Epithelial cell of prostate (primary cell): ENCODE measurements at places on chromosomes 7 and 10.

DNA sequence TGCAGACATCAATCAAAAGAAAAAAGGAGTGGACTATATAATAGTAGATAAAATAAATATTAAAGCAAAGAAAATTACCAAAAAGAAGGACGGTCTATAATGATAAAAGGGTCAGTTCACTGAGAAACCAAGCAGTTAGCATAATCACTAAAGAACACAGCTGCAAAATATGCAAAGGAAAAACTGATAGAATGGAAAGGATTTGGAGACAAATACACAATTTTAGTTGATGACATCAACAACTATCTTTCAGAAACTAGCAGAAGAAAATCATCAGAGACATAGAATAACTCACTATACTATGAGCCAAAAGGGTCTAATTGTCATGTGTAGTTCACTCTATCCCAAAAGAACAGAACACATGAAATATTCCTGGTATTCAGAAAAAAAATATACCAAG, 316.4 kb upstream of the IGFBP3 start:
- no peak for DNase-seq

GRCh38 chr10:31701546-31701945, 227.1 kb downstream of the ARHGAP12 start:
- no peak for DNase-seq

GRCh38 chr10:132634241-132634946, 96.8 kb downstream of the INPP5A start:
- no peak for DNase-seq

- no peak for DNase-seq
Observed at GRCh38 chr10:27223964-27224363, 16.6 kb downstream of the ACBD5 start.

DNA sequence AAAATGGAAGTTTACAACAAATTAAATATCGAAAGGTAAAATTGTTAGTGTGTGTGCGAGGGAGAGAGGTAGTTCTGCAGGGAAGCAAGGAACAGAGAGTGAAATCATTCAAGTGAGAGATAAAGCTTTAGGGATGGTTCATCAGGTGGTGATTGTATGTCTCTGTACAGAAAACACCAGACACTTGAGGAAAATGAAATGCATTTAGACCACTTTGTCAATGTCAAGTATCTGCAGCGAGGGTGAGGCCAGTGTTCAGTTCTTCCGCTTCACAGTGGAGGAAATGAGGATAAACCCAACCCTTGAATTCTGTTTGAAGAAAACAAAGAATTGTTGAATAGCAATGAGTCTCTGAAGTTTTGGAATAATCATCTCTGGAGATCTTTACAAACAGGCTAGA, 14.4 kb upstream of the ITGB1 start:
- DNase-seq: no peak

- DNase-seq: peak; percentile 45
Observed at GRCh38 chr7:80521809-80522208, 9.9 kb upstream of the GNAT3 start.

DNA sequence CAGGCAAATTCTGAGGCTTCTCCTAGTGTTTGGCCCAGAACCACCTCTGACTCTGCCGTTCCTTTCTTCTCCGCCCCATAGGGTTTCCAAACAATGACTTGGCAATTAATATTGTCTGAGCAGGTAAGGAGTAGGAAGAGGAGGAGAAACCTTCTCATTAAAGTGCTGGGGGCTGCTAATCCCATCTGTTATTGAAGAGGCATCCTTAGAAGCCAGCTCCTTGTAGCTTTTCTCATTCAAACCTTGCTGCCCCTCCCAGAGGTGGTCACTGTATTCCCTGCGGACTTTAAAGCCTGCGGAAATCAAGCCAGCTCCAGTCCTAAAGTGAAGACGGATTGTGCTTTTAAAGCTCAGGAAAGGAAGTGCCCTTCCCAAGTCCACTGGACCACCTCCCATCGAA, 1.4 kb upstream of the NKX1-2 start:
- DNase-seq: no peak

- DNase-seq: no peak
Observed at GRCh38 chr7:154994996-154995395, 7.9 kb downstream of the PAXIP1 start.

DNA sequence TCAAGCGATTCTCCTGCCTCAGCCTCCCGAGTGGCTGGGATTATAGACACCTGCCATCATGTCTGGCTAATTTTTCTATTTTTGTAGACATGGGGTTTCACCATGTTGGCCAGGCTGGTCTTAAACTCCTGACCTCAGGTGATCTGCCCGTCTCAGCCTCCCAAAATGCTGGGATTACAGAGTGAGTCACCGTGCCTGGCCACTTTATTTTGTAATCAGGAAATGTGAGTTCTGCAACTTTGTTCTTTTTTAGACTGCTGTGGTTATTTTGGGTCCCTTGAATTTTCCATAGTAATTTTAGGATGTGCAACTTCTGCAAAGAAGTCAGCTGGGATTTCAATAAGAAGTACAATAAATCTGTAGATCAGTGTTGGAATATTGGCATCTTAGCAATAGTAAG, 96.8 kb downstream of the CYTH3 start:
- DNase-seq: no peak

GRCh38 chr10:66925896-66926715, at the start of gene LRRTM3:
TSS of gene LRRTM3 (plus strand) at chr10:66926036.
- peak; percentile 18 for DNase-seq

GRCh38 chr10:132655735-132656134, 118.1 kb downstream of the INPP5A start:
- no peak for DNase-seq

DNA sequence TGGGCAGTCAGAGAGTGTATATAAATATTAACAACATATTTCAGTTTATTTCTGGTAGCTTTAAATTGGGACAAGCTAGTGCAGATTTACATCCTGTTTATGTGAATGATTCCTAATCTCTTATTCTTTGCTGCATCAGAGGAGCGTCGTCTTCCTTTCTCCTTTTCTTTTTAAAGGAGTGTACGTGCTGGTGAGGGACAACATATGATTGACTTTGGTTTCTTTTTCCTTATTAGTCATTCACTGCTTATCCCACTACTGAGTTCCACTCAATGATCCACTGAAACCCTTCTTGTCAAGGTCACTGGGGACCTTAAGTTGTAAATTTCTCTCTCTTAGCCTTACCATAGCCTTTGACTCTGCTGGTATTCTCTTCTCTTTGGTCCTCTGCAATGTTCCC, 116.3 kb downstream of the EXOC4 start:
- no peak for DNase-seq

GRCh38 chr7:65938336-65938895, 43.6 kb downstream of the GUSB start:
- DNase-seq: no peak

GRCh38 chr10:69759641-69760040, 42.1 kb upstream of the COL13A1 start:
- no peak for DNase-seq

DNA sequence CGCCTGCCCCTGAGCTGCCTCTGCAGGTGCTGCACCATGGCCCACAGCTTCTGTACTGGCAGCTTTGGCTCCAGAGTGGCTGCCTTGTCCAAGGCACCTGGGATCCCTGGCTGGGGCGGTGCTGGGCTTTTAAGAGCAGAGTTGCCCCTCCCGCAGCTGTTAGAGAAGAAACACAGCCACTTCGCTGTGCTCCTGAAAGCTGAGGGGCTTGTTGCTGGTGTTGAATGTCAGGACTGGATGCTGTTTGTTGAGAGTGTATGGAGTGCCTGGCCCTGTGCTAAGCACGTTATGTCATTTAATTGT, 6.2 kb downstream of the FAM241B start:
- no peak for DNase-seq

- no peak for DNase-seq
Observed at GRCh38 chr10:30708234-30708633, 78.7 kb upstream of the LYZL2 start.

- DNase-seq: no peak
Observed at GRCh38 chr10:4186849-4187540, 402.0 kb upstream of the KLF6 start.

- no peak for DNase-seq
Observed at GRCh38 chr7:104341546-104341945, 13.1 kb downstream of the LHFPL3 start.

DNA sequence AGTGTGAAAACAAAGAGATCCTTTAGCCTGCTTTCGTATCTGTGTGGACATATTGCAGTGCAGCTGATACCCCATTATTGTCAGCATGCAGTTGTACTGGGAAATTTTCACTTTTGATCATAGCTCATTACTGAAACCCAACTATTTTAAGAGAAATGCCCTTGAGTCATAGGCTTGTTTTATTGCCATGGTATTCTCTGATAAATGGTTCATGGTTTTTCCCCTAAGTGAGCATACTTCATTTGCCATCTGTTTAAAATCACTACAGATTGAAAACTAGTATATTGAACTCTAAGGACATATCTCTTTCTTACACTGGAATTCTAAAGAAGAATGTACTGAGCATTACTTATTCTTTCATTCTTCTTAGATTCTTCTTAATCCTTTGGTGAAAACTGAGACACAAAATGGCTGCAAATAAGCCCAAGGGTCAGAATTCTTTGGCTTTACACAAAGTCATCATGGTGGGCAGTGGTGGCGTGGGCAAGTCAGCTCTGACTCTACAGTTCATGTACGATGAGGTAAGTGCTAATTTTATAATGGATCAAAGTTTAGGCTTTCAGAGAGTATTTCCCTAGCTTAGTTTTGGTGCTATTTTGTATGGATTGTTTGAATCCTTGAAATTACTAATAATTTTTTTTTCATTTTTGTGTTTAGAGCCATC, 63.0 kb downstream of the RALA start:
- no peak for DNase-seq

DNA sequence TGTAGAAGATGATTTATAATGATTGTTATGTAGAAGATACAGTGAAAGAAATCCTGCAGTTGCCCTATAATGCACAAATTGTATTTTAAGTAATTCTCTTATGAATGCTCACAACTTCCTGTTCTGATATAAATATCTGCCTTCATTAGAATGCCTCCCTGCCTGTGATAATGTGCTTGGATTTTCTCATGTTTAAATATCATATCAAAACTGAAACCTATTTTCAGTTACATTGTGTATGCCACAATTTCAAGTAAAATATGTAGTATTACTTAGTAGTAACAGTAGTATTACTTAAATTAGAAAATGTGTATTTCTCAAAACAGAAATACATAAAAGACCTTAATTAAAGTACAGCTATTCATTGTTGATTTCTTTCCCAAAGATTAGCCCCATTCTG, 41.1 kb upstream of the TFEC start:
- DNase-seq: no peak

DNA sequence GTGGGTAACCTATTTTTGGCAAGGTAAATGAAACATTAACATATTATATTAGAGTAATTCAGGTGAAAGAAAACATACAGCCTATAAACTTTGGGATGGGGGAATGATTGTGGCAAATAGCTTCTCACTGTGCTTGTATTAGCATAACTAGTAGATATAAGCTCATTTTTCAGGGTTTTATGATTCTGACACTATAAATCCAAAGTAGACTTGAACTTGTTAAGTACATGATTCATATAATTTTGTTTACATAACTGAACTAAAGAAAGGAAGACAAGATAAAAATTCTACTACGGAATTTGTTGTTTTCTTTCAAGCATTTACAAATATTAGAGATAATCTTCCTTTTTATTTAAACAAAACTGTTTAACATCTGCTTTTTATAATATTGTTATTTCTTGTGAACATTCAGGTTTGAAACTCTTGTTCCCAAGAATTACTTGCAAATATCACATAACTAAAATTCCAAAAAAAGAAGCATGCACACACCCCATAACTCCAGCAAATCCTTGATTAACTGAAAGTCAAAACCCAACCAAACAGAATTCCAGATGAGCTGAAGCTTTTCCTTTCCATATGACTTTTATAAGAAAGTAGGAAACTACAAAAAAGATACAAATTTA, 142.3 kb downstream of the JAZF1 start:
- DNase-seq: no peak

GRCh38 chr7:85104432-85105205, 82.2 kb downstream of the SEMA3D start:
- no peak for DNase-seq

GRCh38 chr10:67306588-67307205, 380.9 kb downstream of the LRRTM3 start:
- no peak for DNase-seq

GRCh38 chr7:151488096-151488495, 31.6 kb downstream of the RHEB start:
- no peak for DNase-seq
